ENCODE measurements at places on chromosomes 3 and 15. TPM values are rescaled to one million over a fixed set of nuclear protein-coding genes. Genes with fewer than 3 reads are reported as not detected.

IRAK2 gene
- 3.0 TPM for total RNA-seq

GAP43 gene
- total RNA-seq = 0.50 TPM

FOXB1 gene
- total RNA-seq = not detected

PLSCR1 gene
- 95.1 TPM for total RNA-seq

ABHD2 gene
- total RNA-seq = 32.4 TPM

RLBP1 gene
- not detected for total RNA-seq

TRIM42 gene
- total RNA-seq = not detected

NANOGP8 gene
- total RNA-seq = not detected

NR1I2 gene
- total RNA-seq = under 0.01 TPM

CYP19A1 gene
- not detected for total RNA-seq

SHF gene
- 1.3 TPM for total RNA-seq

FSTL1 gene
- total RNA-seq = 332 TPM

NEK10 gene
- total RNA-seq = 0.34 TPM
